ENCODE measurements at places on chromosomes 7 and 10. TPM values are rescaled to one million over a fixed set of nuclear protein-coding genes. Genes with fewer than 3 reads are reported as not detected.

GRCh38 chr10:93160829-93161228 lies 87.1 kb downstream of the CYP26A1 start:
- DNase-seq: no peak

- no peak for DNase-seq
These were observed 22.4 kb downstream of the NPC1L1 start for GRCh38 chr7:44518761-44519160.

Gene VSTM4
- 15.8 TPM for polyA plus RNA-seq

Gene COBL
- polyA plus RNA-seq: 24.9 TPM

- no peak for DNase-seq
These were observed 494.0 kb downstream of the TNS3 start for GRCh38 chr7:47087866-47088265.

Gene REEP3
- 34.1 TPM for polyA plus RNA-seq

Measured in left kidney (tissue), 8 donors.